ENCODE measurements at places on chromosomes 5 and 9.

- peak; percentile 83 for DNase-seq
Measured at GRCh38 chr5:40688127-40688761, 8.5 kb downstream of the PTGER4 start.

DNA sequence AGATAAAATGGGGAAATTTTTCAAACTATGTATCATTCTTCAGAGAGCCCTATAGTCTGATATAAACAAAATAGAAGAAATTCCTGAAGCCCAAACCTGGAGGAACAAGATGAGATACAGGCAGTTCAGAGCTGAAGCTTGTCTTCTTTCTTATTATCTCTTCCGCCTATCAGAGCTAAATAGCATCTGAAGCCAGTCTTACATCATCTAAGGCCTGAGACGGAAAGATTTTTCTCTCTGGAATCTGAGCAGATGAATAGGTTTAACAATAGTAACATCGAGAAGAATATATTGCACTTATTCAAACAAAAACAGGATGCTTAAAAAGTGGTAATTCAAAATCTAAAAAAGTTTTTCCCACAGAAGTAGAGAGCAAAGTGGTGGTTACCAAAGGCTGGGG lies 59.8 kb downstream of the LPAR1 start:
- DNase-seq, result no peak

DNA sequence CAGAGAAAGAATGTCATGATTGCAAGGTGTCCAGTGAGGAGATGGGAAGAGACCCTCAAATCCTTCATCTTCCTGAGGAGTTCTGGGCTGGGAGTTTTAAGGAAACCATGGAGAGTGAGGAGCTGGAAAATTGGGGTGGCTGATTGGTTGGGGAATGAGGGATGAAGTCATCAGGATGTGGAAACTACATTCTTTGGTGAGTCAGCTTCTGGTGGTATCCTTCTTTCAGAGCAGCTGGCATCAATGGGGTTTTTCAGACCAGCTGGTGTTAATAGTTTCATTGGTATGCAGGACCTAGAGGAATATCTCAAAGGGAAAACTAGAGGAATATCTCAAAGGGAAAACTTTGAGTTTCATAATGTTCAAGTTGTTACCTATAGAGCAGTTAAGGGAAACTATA lies 45.2 kb downstream of the RNF180 start:
- no peak for DNase-seq

DNA sequence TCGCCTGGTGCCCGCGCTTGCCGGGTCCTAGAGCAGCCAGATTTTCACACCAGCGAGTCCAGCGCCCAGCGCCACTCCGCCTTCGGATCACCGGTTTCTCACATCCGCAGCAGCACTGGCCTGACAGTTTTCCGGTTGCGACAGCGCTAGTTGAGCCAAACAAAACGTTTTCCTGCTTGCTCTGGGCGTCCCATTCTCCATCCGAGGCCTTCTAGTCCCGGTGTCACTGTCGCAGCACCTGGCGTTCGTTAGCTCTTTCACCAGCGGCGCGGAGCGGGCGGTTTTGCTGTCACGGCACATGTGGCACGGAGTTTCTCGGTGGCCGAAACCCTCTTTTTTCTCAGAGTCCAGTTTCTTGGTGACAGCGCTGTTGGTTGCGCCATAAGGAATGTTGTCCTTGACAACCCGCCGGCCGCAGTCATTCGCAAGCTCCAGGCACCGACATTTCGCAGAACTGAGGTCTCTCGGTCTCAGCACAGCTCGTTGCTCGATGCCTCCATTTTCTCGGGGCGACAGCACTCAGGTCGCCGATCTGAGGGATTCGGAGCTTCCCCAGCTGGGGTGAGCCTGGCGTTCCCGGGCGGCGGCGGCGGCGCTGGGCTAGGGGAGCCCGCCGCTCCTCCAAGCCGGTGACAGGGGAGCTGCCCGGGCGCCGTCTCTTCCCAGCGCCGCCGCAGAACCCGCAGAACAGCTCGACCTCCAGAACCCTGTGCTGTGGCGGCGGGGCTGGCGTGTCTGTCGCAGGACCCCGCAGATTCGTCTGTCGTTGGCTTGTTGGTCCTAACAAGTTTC lies 47.8 kb downstream of the ANXA2R start:
- DNase-seq, result peak; percentile 43

DNA sequence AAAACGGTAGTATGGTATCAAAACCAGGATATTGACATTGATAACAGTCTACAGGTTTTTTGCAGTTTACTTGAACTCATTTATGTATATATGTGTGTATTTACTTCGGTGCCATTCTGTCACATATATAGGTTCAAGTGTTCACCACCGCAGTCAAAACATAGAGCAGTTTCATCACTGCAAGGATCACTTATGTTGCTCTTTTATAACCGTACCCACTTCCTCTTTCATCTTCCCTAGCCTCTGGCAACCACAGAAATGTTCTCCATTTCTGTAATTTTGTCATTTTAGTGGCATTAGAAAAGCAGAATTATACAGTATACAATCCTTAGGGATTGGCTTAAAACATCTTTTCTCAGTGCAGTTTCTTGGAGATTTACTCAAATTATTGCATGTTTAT lies 90.3 kb downstream of the SH3GL2 start:
- DNase-seq, result no peak

GRCh38 chr5:91243286-91243685 lies 139.8 kb downstream of the ARRDC3 start:
- no peak for DNase-seq

DNA sequence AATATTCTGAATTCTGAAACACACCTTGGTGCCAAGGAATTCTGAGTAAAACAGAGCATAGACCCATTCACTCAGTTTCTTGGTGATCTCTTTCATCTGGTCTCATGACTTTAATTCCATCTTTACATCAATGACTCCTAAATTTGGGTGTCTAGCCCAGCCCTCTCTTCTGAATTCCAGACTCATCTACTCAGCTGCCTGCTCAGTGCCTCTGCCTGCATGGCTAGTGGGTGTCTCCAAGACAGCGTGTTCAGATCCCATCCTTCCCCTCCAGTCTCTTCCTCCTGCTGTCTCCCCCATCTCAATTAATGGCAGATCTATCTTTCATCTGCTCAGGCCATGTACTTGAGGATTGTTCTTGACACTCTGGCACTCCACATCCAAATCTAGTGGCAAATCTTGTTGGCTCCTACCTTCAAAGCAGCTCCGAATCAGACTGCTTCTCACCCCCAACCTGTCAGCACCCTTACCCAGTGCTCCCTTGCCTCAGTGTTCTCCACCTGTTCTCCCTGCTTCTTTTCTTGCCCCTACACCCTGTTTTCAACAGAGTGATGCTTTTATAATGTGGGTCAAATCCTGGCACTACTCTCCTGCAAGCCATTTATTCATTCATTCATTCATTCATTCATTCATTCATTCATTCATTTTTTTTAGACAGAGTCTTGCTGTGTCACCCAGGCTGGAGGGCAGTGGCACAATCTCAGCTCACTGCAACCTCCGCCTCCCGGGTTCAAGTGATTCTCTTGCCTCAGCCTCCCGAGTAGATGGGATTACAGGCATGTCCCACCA lies 5.3 kb downstream of the CAVIN4 start:
- no peak for DNase-seq

- no peak for DNase-seq
Measured at GRCh38 chr9:124077915-124078572, 66.5 kb downstream of the LHX2 start.

DNA sequence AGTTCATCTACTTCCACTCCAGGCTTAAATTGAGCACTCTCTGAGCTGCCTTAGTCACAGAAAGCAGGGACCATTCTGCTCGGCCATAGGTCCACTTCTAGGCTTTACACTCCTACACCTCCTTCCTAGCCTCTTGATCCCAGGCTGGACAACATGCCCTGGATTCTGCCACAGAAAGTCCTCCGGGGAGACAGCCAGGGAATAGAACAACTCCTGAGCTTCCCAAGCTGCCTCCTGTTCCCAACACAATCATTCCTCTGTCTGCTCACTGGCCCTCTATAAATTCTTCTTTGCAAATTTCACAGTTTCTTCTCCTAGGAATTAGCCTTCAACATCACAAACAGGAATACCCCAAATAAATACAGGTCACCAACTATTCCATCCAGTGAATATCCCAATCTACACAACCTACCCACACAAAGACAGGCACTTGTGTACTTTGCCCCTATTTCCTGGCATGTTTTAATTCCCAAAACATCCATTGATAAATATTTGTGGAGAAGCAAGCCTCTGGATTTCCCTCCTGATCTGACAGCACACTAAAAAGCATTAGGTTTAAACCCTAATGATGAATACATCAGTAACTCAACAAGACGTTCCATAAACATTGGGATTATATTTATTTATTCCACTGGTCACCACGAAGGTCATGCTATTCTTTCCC lies 125.5 kb downstream of the ENC1 start:
- no peak for DNase-seq

GRCh38 chr9:7554699-7555098 lies 244.9 kb downstream of the DMAC1 start:
- no peak for DNase-seq

DNA sequence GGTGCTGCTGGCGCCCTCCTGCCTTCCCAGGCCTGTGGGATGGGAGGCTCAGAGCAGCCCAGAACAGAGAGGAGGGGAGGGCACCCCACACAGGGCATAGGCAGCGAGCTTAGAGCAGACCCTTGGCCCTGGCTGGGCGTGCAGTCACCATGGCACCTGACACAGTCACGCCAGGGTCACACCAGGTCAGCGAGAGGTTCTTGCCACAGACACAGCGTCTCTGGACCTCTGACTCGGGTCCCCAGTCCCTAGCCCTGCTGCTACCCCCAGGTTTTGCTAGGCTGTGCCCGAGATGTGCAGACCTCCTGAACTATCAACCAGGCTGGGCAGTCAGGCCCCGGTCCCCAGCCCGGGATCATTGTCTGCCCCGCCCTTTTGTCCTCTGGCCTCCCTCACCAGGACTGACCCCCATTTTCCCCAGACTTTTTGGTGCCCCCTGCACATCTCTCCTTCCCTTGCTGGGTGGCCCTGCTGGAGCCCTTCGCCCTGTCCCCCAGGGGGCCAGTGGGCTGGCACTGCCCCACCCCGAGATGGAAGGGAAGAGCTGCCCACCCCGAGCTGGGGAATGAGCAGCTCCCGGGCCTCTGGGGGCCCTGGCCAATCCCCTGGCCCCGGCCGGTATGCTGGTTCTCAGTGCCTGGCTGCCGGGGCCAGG lies 24.5 kb upstream of the NOTCH1 start:
- DNase-seq, result no peak

GRCh38 chr5:59758566-59758965 lies 135.0 kb downstream of the PDE4D start:
- no peak for DNase-seq
